ENCODE measurements at places on chromosomes 11 and 22.

DNA sequence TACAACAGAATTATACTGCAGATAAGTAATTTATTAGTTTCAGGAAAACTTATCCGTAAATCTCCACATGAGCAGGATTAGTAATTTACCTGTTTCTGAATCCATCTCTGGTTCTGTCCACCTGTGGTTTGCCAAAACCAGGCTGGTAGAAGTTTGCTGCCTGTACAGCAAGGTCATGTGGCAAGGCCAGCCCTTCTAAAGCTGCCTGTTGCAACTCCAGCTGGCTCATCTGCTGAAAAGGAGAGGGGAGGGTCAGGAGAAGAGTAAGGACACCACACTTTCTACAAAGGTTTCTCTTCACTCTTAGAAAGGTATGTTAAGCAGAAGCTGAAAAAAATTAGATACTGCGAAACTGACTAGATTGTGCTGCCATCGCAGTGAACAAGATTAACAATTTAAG, 42.3 kb downstream of the EIF4ENIF1 start:
- no peak for DNase-seq

DNA sequence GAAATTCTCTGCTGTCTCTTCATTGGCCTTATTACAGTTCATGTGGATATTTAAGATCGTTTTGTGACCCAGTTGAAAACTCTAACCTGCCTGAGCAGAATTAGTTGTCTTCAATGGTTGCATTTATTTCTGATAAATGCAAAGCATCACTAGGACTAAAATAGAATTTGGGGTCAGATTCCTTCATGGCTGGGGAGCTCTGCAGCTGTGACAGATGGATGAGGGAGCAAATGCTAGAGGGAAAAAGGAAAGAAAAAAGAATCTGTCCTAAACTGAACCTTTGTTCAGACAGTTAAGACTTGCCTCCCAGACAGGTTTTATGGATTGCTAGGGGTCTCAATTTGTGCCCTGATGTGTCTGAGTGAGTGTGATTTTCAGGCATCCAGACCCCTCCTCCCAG, 113.0 kb downstream of the SYT9 start:
- DNase-seq: no peak

DNA sequence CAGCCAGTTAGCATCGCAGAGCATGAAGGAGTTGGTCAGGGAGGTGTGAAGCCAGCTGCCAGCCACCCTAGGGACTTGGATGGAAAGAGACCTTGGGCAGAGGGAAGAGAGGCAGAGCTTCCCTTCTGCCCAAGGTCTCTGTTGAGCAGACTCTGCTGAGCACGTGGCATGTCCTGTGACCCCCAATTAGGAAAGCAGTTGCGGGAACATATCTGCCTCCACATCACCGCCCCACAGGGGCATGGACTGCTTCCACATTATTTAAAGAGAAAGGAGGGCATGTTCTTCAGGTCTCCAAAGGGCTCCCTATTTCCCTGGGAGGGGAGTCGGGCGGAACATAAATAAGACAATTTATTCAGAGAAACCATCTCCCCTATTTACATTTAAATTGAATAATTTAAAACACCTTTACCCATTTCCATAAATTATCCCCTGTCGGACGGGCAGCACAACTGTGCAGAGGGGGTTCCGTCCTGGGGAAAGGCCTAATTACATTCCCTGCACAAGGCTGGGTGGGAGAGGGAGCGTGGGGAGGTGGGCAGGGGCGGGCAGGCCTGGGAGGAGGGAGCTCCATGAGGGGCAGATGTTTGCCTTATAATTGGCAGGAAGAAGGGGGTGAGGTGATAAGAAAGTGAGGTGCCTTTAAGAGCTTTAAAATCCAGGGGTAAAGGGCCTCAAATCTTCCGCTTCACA, 88.8 kb upstream of the THY1 start:
- DNase-seq: no peak

GRCh38 chr22:29936186-29936585, 53.2 kb downstream of the MTMR3 start:
- no peak for DNase-seq

DNA sequence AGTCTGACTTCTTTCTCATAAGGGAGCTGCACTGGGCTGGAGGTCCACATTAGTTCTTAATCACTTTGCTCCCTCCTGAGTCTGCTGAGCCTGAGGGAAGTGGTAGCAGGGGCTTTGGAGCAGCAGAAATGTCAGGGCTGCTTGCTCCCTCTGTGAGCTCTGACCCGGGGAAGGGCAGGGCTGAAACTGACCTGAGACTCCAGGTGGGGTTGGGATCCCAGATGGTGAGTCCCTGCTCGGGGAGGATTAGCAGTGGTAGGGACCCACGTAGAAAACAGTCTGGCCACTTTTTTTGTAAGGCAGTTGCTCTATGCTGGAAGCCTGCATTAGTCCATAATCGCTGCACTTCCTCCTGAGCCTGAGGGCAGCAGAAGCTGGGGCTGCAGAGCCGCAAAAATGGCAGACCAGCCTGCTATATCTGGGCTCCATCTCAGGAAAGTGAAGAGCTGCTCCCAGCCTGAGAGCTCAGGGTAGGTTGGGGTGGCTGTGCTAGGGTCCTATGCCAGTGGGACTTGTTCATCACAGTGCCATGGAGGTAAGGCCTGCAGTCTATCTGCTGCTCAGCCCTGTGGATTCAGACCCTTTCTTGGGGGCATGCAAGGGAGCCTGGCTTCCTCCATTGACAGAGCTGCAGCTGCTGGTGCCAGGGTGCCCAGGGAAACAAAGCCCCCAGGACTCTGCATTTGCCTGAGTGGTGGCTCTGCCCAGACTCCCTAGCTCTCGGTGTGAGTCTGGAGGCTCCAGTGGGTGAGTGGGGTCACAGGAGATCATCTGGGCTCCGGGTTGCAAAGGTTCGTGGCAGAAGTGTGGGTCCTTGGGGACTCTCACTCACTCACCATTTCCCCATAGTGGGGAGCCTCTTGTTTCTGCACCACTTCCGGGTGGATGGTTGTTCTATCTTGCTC, 854.3 kb downstream of the LUZP2 start:
- DNase-seq: no peak

Measured in kidney epithelial cell (primary cell).